ENCODE measurements at places on chromosomes 11 and 22. TPM values are rescaled to one million over a fixed set of nuclear protein-coding genes. Genes with fewer than 3 reads are reported as not detected.

Gene STK33
- 19.3 TPM for polyA plus RNA-seq

Gene APOBEC3F
- 6.9 TPM for polyA plus RNA-seq

Gene MS4A8
- polyA plus RNA-seq: 0.67 TPM

Gene DENND6B
- 14.5 TPM for polyA plus RNA-seq

Gene FAR1
- 12.6 TPM for polyA plus RNA-seq

Gene TMEM86A
- 17.1 TPM for polyA plus RNA-seq

Gene PDE2A
- polyA plus RNA-seq: 12.6 TPM

Gene ZC3H7B
- 28.3 TPM for polyA plus RNA-seq

Gene ANO9
- polyA plus RNA-seq: 11.3 TPM

Gene BIRC2
- polyA plus RNA-seq: 34.0 TPM

Gene ASCC2
- 41.9 TPM for polyA plus RNA-seq

Gene KRTAP5-2
- polyA plus RNA-seq: not detected

Gene MPPED2
- polyA plus RNA-seq: 10.8 TPM

Gene SLC6A5
- not detected for polyA plus RNA-seq

Gene KRTAP5-7
- polyA plus RNA-seq: not detected

Gene SPCS2
- 224 TPM for polyA plus RNA-seq

GRCh38 chr11:93741882-93742226 lies 382 bp downstream of the C11orf54 start:
- DNase-seq: no peak

GRCh38 chr22:47445716-47446290 lies 683.4 kb downstream of the TBC1D22A start:
- no peak for DNase-seq

- no peak for DNase-seq
Measured at GRCh38 chr22:40328546-40329456, 17.5 kb upstream of the ADSL start.

DNA sequence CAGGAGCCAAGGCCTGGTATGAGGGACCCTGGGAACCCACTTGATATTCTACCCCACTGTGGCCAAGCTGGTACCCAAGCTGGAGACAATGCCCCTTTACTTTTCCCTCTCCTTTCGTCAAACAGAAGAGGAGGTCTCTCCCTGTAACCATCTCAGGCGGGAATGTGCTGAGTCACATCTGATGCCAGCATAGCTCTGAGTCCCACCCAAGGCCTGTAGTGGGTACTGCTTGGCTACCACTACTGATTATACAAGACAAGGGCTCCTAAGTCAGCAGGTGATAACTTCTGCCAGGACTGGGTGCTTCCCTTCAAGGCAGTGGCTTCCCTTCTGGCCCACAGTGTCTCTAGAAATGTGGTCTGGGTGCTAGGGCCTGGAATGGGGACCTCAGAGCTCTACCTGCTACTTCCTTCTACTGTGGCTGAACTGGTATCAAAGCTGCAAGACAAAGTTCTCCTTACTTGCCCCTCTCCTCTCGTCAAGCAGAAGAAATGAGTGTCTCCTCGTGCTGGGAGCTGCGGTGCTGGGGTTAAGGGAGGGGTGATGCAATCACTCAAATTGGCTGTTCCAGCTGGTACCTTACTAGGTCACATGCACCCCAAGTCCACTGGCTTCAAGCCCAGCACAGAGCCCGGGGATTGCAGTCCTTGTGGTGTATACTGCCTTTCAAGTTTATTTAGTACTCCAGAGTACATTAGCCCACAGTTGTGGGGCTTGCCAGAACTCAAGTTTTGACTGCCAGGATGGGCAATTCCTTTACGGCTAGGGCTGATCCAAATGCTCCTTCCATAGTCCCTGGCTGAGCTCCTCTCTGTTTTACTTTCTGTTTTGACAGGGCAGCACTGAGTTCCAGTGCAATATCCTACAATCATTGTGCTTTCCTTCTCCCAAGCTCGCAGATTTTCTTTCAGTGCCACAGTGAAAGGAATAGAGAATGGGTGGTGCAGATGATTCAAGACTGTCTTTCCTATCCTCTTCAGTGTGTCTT lies 419.7 kb upstream of the CNTN5 start:
- DNase-seq: no peak

DNA sequence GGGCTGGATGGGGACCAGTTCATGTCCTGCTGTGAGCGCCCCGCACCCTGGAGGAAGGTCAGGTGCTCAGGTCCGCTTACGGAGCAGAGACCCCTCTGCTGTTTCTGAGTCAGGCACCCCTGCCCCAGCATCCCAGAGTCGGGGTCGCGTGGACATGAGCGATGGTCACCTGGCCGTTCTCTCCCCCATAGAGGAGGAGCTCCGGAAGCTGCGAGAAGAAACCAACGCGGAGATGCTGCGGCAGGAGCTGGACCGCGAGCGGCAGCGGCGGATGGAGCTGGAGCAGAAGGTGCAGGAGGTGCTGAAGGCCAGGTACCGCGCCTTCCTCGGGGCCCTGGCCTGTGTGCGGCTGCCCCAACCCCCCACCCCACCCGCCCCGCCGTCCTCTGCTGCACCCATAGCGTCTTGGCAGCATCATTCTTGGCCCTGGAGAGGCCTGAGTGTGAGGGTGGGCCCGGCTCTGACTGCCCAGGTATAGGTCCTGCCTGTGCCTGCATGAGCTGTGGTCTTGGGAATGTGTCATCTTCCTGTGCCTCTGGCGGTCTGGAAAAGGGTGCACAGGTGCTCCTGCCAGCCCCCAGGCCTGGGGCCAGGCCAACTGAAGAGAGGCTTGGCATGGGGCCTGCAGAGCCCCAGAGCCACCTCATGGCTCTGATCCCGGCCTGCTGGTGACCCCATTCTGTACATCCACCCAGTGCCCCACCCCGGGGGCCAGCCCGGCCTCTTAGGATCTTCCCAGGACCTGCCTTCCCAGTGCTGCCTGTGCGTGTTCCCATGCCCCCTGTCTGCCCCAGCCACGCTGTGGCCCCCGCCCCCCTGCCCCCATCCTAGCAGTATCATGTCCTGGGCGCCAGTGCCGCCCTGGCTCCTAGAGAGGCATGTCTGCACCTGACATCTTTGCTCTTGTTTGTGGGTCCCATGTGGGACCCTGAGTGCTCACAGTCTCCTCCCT lies 38.1 kb downstream of the GRAMD4 start:
- no peak for DNase-seq

GRCh38 chr11:61075891-61076290 lies 26.4 kb upstream of the CD5 start:
- no peak for DNase-seq

GRCh38 chr11:22426915-22427314 lies 88.7 kb downstream of the SLC17A6 start:
- no peak for DNase-seq

- DNase-seq: no peak
Measured at GRCh38 chr11:134055029-134055428, 13.8 kb upstream of the JAM3 start.

- peak; percentile 46 for DNase-seq
Measured at GRCh38 chr11:76810151-76810853, 27.1 kb downstream of the TSKU start.

GRCh38 chr11:16364254-16364653 lies 7.9 kb upstream of the SOX6 start:
- no peak for DNase-seq

- DNase-seq: no peak
Measured at GRCh38 chr11:79570104-79570503, 129.3 kb upstream of the TENM4 start.

GRCh38 chr11:127791844-127792243 lies 791.3 kb upstream of the KIRREL3 start:
- no peak for DNase-seq

DNA sequence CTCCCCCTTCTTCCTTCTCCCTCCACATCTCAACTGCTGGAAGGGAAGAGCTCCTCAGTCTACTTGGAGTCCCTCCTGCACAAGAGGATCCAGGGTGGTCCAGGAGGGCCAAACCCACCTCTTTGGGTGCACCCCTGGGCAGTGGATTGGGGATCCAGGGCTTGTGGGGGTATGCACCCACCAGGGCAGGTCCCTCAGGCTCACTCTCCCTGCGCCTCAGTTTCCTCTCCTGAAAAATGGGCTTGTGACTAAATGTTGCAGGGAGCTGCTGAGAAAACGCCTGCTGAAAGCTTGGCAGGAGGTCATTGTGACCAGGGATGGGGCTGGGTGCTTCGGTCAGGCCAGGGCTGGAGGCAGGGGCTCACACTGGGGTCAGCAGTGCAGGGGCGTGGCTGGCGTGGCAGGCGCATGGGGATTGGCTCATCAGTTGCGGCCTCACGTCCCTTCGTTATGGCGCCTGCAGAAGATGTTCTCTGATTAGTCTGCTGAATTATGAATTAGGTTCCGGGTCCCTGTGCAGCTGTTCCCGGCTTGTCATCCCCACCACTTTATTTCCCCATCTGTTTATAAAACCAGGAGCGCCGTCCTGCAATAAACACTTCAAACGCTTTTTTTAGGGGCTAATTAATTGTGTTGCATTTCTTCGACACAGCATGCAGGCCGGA lies 25.7 kb upstream of the CCDC188 start:
- DNase-seq: no peak

DNA sequence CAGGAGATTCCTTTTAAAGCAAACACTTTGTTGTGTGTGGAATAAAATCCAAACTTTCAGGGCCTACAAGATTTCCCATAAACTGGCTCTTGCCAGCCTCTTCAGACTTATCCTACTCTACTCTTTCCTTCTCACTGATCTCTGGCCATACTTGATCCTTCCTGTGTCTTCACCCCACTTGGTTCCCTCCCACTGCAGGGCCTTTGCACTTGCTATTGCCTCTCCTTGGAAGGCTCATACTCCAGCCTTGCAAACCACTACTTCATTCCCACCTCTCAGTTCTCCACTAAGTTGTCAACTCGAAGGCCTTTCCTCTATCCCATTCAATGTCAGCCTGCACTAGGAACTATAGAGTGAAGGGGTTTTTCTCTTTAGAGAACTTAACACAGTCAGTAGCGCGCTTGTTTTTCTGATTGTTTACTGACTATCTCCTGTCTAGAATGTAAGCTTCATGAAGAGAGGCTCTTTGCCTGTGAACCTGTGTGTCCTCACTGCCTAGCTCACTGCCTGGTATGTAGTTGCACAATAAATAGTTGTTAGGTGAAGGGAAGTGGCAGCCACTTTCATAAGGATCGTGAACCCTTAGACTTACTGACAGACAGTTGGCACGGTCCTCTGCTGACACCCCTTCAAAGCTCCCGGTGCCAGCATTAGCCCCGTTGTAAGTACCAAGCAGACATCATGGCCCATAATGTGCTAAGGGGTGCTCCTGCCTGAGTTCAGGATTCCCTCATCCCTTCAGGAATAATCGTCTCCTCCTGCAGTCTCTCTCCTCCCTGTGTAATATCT lies 833 bp upstream of the ME3 start:
- no peak for DNase-seq

- DNase-seq: no peak
Measured at GRCh38 chr11:75301131-75301530, 50.3 kb downstream of the ARRB1 start.

DNA sequence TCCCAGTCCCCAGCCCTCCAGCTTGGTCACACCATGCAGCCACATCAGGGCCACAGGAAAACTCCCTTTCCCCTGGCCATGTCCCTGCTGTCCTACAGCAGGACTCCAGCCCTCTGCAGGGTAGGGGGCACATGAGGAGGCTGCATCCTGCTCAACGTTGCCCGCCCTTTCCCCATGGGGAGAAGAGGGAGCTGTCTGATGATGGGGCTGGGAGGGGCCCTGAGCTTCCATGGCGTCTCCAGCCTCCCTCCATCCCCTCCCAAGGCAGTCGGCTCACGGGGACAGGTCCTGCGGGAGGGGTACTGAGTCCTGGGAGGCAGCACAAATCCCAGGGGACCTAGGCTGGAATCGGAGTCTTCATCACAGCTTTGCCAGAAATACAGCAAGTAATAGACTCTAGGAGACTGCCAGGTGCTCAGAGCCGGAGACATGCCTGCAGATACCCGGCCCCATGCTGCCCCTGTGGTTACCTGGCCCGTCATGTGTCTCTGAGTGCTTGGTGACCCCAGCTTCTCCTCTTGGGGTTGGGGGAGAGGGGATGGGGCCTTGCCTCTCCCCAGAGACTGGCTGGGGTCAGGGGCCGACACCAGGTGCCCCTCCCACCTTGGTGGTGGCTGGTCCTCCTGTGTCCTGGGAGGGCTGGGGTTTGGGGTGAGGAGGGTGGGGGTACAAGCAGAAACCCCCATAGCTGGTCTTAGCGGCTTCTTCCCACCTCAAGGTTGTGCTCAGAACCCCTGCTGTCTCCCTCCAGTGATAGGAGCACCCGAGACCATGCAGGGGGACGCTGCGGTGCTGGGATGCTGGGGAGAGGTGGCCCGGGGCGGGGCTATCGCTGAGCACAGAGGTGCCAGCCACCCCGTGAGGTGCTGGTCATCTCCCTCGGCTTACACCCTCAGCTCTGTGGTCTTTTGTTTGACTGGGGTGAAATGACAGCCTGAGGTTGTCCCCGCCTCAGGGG lies 2.3 kb downstream of the MRGPRE start:
- no peak for DNase-seq

- no peak for DNase-seq
Measured at GRCh38 chr22:41382098-41382578, 396 bp downstream of the TEF start.

- peak; percentile 78 for DNase-seq
Measured at GRCh38 chr11:1458340-1459218, 28.0 kb downstream of the MOB2 start.

- DNase-seq: no peak
Measured at GRCh38 chr22:20430101-20430719, 7.4 kb downstream of the SCARF2 start.

- DNase-seq: no peak
Measured at GRCh38 chr11:102197670-102198139, 87.5 kb downstream of the YAP1 start.

- DNase-seq: peak; percentile 66
Measured at GRCh38 chr11:15941206-15941770, 415.1 kb downstream of the SOX6 start.

DNA sequence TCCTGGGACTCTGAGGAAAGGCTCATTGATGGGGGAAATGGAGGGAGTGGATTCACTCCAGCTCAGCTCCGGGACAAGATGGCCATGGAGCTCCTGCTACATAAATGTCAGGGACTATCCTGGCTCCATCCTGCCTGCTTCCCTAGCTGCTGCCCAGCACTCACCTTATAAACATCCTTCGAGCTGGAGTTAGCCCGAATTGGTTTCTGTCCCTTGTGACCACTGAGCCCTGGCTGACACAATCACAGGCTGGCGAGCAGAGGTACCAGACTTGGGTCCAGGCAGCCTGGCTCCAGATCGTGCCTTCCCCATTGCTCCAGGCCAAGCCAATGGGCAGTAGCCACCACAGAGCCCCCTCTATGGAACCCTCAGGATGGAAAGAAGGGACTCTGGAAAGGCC lies 77.6 kb downstream of the FDX1 start:
- no peak for DNase-seq

DNA sequence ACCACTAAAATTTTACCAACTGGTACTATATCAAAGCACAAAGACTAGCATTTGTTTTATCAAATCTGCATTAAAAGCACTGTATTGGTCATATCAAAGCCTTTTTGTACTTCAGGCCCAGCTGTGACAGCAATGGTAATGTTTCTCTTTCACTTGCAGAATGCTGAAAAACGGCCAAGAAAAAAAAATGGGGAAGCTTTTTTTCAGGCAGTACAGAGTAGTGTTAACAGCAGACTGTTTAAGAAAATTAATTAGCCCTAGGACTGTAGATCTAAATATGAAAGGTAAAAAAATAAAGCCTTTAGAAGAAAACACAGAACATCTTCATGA lies 33.3 kb downstream of the DENND5A start:
- no peak for DNase-seq

Data from kidney (tissue), 22 donors.